ENCODE measurements at places on chromosomes 7 and 10.

DNA sequence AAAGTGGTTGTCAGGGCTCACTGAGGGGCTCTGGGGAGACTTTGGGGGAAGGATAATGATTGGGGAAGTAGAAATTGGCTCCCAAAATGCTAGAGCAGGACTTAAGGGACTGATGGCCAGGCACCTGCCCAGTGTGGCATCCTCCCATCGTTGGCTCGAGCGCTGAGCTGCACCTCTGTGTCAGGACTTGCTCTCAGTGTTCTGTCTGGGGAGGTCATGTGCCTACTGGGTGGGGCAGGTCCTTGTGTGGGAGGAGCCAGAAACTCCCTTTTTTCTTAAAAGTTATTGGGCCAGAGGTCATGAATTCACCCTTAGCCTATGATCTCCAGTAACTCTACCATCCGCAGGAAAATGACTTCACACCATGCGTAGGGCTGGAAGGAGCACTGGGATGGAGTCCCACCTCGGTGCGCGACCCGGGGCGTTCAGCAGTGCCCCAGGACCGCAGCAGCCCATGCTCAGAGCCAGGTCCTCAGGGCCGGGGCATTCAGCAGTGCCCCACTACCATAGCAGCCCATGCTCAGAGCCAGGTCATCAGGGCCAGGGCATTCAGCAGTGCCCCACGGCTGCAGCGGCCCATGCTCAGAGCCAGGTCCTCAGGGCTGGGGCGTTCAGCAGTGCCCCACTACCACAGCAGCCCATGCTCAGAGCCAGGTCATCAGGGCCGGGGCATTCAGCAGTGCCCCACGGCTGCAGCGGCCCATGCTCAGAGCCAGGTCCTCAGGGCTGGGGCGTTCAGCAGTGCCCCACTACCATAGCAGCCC is 221.9 kb downstream of the EBF3 start:
- no peaks in the 10 kb centered on the region for H3K4me1 ChIP-seq
- H3K27me3 ChIP-seq, result no peaks in the 10 kb centered on the region
- no peaks in the 10 kb centered on the region for H3K36me3 ChIP-seq
- H3K4me3 ChIP-seq, result no peak overlapping the region

DNA sequence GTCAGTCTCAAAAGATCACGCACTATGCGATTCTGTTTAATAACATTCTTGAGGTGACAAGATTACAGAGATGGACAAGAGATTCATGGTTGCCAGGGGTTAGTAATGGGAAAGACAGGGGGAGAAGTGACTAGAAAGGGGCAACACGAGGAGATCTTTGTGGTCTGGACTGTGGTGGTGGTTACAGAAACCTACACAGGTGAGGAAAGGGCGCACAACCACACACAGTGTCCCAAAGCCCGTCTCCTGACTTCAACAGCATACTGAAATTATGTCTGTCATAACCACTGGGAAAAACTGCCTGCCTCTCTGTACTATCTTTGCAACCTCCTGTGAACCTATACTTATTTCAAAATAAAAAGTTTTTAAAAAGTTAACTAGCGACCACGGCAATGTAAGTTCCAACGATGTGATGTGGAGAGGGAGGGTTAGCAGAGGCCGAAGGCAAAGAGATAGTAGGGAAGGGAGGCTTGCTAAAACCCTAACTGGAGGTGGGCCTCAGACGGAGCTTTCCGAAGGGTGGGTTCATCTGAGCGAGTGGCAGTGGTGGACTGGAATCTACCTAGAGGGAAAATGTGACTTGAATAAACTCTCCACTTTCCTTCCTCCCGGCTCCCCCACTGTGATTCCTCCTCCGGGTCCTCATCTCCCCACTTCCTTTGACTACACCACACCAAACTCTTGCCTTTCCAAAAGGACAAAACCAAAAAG is 43.7 kb downstream of the GNA12 start:
- H3K27ac ChIP-seq, result peak overlapping the region; percentile 88
- no peak for DNase-seq
- H3K4me1 ChIP-seq, result peaks cover 32% of the 10 kb centered on the region
- H3K4me3 ChIP-seq, result no peak overlapping the region

GRCh38 chr7:85456254-85456653 is 269.4 kb upstream of the SEMA3D start:
- no peaks in the 10 kb centered on the region for H3K27me3 ChIP-seq
- no peak overlapping the region for H3K27ac ChIP-seq
- H3K4me1 ChIP-seq, result no peaks in the 10 kb centered on the region
- no peak overlapping the region for H3K4me3 ChIP-seq

GRCh38 chr7:115499956-115500355 is 530.6 kb downstream of the TFEC start:
- H3K27me3 ChIP-seq, result no peaks in the 10 kb centered on the region
- no peak overlapping the region for H3K4me3 ChIP-seq
- no peaks in the 10 kb centered on the region for H3K4me1 ChIP-seq

DNA sequence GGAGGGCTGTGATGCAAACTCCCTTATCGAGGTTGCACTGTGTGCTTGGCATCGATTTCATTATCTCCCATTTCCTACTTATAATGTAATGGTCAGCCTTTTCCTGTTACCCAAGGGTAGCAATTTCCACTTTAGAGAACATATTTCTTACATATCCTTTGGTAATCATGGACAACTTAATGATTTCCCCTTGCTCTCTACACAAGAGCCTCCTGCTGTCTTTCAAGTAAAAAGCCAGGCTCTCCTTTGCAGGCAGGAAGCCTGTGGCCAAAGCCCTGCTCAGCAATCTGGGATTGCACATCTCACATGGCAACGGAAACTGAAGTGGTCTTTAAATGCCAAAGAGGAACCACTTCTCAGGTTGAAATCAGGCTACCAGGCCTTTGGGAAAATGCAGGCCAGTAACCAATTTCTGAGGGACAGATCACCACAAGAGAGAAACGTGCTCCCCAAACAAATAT is 86.7 kb upstream of the IKZF1 start:
- H3K4me1 ChIP-seq, result no peaks in the 10 kb centered on the region
- no peak overlapping the region for H3K27ac ChIP-seq
- no peak overlapping the region for H3K4me3 ChIP-seq
- no peaks in the 10 kb centered on the region for H3K27me3 ChIP-seq
- H3K36me3 ChIP-seq, result no peaks in the 10 kb centered on the region
